ENCODE measurements at places on chromosomes 2 and 18.

GRCh38 chr2:208548700-208549099 is 142.1 kb downstream of the PTH2R start:
- DNase-seq = no peak

DNA sequence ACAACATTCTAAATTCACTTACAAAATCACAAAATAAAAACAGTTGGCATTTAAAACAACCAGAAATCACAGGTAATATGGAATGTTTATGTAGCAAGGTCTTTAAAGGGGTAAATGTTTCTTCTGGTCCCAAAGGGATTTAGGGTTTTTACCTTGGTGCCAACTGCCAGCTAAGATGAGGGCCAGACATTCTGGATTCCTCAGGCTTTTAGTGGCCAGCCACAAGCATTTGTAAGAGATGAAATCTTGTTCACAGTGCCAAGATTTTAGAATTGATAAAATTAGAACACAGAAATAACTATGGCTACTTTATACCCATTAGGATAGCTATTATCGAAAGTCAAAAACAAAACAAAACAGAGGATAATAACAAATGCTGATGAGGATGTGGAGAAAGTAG is 60.4 kb upstream of the CDKL4 start:
- DNase-seq = no peak

- DNase-seq = no peak
Observed at GRCh38 chr2:239247401-239248245, 153.2 kb downstream of the HDAC4 start.

- DNase-seq = no peak
Observed at GRCh38 chr2:85120363-85120762, 12.8 kb upstream of the TCF7L1 start.

- DNase-seq = no peak
Observed at GRCh38 chr18:6793455-6793854, 63.9 kb downstream of the ARHGAP28 start.

DNA sequence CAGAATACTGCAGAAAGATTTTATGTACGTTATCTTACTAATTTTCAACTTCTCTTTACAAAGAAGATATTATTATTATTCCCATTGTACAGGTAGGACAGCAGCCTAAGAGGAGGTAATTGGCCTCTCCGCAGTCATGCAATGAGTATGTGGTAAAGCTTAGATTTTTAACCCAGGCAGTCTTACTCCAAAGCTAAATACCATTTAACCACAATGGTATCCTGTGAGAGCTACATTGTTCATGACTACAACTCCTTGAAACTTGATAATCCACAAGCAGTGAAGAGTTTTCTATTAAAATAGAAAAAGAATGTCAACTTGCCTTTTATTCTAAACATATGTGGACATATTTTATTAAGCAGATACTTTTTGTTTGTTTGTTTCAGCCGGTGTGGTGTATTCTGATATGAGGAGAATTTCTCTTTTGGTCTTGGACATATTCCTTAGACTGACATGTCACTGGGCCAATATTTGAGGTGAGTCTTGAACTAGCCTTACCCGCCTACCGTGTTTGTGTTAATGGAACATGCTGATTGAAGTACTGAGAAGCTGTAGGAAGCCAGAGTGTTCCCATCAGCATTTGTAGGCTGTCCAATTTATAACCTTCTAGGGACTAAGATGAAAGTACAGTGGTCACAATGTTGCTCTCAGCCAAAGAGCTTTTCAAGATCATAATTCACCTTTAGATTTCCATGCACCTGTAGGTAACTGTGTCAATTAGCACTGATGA is 293.9 kb upstream of the DCC start:
- DNase-seq = no peak

DNA sequence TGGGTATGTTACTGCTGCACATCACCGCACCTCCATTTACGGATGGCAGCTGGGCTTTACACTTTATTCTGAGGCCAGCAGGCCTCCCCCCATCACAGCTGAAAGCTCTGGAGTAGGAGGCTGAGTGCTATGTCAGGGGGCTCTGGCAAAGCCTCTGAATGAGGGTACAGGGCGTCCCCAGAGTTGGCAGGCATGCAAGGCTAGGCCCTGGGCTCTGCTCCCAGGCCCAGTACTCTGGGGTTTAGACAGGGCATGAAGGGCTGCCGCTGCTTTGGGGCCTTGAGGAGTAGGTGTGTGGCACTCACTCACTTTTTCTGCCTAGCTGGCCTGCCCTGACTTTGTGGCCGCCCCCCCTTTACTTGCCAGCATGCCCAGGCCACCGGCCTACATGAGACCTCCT is 90.8 kb downstream of the WDSUB1 start:
- DNase-seq = no peak

DNA sequence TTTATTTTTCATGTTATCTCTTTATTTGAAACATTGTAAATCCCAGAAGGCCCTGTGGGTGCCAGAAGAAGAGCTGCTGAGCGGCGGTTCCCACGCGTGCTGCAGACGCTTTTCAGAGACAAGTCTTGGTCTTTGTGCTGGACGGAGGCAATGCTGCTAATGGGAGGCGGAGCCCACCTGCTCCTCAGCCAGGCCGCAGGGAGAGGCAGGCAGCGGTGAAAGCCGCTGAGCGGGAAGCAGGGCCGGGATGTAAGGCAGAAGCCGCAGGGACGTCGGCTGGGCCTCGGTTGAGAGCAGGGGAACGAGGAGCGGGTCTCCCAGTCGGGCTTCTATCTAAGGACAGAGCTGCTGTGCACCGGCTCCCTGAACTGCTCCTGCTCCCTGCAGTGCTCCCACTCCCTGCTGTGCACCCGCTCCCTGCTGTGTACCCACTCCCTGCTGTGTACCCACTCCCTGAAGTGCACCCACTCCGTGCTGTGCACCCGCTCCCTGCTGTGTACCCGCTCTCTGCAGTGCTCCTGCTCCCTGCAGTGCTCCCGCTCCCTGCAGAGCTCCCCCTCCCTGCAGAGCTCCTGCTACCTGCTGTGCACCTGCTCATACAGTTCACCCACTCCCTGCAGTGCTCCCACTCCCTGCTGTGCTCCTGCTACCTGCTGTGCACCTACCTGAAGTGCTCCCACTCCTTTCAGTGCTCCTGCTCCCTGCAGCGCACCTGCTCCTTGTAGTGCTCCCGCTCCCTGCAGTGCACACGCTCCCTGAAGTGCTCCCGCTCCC is 16.4 kb downstream of the TMEM18 start:
- DNase-seq = no peak

- DNase-seq = no peak
Observed at GRCh38 chr2:62267696-62268095, 71.8 kb downstream of the B3GNT2 start.

DNA sequence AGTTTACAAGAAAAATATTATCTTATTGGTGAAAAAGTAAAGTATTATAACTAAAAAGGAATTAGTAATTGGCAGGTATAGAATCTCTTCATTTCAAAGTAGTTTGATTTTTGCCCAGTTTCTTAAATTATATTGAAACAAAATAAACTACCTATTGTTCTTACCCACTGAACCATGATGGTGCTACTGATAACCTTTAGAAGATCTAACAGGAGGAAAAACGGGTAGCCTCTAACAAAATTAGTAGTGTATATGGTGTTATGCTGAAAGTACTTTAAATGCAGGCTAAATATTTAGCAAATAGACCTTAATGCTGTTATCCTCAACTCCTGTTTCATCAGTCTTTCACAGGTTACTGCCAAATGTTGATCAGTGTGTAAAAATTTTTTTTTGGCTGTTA is 19.1 kb downstream of the MRPS9 start:
- no peak for DNase-seq

- no peak for DNase-seq
Observed at GRCh38 chr2:206863716-206864115, 75.6 kb upstream of the CPO start.

- DNase-seq = no peak
Observed at GRCh38 chr18:55248495-55248894, 289.2 kb upstream of the CCDC68 start.

DNA sequence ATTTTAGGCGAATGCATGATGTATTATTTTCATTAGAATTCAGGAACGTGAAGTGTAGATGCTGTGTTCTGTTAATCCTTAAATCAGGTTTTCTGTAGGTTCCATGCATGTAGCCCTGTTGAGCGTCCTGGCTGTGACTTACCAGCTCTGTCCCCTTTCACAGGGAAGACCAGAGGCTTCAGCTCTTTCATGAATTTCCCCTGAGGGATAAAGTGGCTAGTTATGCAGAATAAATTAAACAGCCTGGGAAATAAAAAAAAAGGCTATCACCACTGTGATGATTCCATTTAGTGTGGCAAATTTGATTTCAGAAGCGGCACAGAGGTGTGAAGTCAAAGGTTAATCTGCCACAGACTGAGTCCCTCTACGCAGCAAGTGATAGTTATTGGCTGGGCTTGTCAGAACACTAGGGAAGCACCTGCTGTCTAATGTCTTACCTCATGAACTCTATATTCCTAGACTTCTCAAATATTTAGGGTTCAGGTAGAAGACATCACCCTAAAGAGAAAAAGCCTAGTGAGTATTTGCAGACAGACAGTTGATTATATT is 61.6 kb upstream of the LINC00305 start:
- no peak for DNase-seq
